ENCODE measurements at places on chromosomes 16 and 17. TPM values are rescaled to one million over a fixed set of nuclear protein-coding genes. Genes with fewer than 3 reads are reported as not detected.

ADAM11 gene
- total RNA-seq = 0.96 TPM

DNA sequence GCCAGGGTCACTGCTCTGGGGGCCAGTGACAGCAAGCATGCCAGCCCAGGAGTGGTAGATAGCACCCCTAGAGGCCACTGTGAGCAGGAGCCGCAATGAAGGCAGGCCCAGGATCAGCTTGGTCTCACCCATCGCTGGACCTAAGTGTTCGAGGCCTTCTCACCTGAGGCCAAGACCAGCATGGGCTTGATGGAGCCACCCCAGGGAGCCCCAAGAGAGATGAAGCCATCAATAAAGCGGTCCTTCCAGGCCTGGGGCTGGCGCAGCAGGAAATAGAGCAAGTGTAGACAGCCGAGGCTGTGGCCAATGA lies 1.8 kb downstream of the LCAT start:
- ATAC-seq = peak; percentile 42

- no peak for ATAC-seq
Observed at GRCh38 chr17:57778306-57778705, 33.2 kb upstream of the CCDC182 start.

GRCh38 chr17:64630309-64631223 lies 31.5 kb downstream of the SMURF2 start:
- peak; percentile 82 for ATAC-seq

LDHD gene
- 9.2 TPM for total RNA-seq

DNA sequence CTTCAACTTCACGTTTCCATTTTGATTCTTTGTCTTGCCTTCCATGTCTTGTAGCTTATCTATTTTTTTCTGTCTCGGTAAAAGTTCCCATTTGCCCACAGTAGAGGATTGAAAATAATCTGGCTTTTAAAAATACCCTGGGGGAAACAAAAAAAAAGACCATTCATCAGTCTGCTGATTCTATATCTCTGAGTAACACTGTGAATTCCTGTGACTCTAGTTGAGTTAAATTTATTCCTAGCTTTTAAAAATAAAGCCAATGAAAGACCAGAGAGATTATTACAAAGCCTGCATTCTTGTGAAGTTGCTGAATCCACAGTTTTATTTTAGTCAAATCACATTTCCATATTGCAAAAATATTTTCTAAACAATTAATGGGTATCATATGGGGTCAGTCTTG lies 532.3 kb downstream of the CDH13 start:
- ATAC-seq = no peak

GALR2 gene
- 0.44 TPM for total RNA-seq

CD300A gene
- 0.64 TPM for total RNA-seq

NME3 gene
- total RNA-seq = 29.6 TPM

TEKT5 gene
- total RNA-seq = not detected
